GOT3 (cell line): ENCODE measurements at places on chromosomes 11 and 22.

DNA sequence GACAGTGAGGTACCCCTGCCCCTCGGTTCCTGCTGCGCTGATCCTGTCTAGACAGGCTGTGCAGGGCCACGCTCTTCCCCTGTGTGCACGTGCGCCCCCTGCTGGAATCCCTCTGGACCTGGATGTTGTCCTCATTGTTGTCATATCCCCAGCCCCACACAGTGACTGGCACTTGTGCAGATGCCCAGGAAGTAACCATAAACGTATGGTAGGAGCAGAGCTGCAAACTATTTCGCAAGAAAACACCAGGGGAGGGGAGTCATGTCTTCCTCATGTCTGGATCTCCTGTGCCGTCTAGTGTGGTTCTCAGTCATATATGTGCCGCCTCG, 114.7 kb downstream of the CRYBB2 start:
- DNase-seq, result no peak

GRCh38 chr22:32588063-32588462, 113.5 kb downstream of the FBXO7 start:
- DNase-seq, result no peak

- DNase-seq, result no peak
Observed at GRCh38 chr11:79470161-79470560, 29.3 kb upstream of the TENM4 start.

GRCh38 chr11:34055218-34056000, 3.9 kb downstream of the CAPRIN1 start:
- DNase-seq, result no peak

DNA sequence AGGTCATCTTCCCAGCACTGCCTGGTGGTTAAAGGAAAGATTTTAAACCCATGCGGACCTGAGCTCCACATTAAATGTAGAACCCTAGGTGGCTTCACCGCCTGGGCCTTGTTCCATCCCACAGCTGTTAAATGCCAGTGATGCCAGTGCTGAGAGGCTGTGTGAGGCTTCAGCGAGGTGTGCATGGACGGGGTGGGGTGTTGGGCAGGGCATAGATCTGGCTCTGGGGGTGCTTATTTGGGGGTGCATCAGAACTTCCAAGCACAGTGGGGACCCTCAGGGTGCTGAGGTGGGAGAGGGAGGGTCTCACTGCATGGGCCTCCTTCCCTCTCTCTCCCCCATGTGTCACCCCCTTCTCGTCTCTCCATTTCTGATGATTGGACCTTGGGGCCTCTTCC, 90.1 kb upstream of the B3GAT1 start:
- DNase-seq, result no peak

DNA sequence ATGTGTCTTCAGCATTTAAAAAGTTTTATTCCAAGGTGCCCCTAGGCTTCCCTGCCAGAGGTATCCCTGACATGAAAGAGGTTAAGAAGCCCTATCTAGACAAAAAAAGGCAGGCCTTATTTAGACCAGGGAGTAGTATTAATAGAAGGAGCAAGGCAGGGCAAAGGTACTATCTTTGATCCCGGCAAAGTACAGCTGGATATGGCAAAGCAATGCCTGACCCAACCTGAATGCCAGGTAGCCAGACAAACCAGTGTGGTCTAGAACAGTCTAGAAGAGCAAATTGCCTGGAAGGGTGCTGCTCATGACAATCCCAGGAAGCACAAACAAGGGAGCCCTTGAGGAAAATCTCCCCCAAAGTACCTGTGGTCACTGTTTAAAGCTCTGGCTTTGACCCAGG, 62.6 kb upstream of the SYT13 start:
- DNase-seq, result no peak

DNA sequence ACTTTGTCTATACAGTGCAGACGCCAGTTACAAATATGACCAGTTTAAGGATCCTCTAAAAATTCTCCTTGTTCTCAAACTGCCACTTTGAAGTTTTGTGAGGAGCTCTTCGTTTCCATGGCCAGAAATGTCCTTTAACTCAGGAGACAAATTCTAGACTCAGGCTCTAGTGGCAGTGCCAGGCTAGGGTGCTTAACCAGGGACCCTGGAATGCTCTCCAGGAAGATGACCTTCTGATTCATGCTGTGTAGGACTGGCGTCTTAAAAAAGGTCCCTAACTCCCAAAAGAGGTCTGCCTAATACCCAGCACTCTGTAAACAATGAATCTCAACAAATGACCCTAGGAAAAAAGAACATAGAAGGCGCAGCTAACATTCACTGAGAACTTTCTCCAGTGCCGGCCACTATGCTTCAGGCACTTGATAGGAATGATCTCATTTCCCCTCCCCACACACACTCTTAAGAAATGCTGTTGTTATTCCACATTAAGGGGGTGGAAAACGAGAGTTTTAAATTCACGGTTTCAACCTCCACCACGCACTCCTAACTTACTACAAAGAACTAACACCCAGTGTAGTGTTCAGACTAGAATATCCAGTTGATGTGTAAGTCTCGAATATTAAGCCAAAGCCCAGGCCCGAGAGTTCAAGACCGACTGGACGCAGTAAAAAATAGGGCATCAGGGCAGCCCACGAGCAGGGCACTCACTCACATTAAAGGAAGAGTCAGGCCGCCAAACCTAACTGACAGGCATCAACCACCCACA, 747 bp downstream of the NXF1 start:
- no peak for DNase-seq

GRCh38 chr11:25860677-25861450, 471.1 kb upstream of the ANO3 start:
- DNase-seq, result no peak

DNA sequence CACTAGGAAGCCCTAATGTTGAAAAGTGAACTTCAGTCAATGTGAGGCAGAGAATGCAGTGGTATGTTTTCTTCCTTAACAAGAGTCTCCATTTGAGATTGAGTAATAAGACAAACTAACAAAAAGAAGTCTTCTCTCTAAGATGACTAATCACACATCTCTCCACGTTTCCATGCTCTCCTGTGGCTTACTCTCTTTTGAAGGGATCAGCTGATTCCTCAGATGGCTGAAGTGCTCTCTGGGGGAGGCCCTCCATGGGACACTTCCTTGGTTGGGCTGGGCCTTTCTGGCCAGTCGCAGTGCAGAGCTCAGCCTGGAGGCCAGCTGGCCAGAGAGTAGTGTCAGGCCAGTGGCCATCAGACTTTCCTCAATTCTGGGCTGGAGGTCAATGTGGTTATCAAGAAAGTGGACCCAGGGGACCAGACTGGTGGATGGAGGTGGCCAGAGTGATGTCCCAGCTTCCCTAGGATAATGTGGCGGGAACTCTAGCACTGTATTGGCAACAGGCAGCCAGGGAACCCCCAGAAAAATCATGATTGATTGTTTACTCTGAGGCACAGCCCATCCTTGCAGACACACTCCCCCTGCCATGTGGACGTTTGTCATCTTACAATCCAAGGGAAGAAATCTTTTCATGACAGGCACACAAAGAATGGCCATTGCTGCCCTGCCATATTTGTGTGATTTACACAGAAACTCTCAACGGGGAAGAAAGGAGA, 14.5 kb downstream of the CSRP3 start:
- DNase-seq, result no peak

DNA sequence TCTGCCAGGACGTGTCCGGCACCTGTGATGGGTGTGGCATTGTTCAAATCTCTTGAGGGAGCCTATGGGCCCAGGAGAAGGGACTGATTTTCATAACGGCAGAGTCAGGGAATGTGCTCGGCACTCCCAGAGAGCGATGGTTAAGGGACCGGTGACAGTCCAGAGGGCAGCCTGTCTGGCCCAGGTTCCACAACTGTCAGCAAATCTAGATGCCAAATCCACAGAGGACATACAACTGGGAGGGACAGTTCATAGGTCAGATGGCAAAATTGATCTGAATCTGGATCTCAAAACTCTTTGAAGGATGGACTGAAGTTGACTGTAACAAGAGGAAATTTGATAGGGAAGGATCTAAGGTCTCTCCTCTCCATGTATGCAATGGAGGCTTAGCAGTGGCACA, 7.5 kb downstream of the SEC14L2 start:
- no peak for DNase-seq

DNA sequence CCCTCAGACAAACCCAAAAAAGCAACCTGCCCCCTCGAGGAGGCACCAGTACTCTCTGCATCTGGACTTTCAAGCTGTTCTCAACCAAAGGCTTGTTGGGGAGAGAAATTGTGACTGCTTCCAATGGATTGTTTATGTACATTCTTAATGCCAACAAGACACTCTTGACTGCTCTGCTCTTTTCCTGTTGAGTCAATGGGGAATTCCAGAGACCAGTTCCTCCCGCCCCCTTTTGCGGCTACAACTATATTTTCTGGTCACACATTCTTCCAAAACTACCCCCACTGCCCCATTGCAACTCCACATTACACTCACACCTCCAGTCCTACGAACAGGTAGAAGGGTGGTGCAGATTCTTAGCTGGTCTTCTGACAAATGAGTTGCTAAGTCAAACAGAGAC, 187.0 kb downstream of the DSCAML1 start:
- DNase-seq, result no peak

DNA sequence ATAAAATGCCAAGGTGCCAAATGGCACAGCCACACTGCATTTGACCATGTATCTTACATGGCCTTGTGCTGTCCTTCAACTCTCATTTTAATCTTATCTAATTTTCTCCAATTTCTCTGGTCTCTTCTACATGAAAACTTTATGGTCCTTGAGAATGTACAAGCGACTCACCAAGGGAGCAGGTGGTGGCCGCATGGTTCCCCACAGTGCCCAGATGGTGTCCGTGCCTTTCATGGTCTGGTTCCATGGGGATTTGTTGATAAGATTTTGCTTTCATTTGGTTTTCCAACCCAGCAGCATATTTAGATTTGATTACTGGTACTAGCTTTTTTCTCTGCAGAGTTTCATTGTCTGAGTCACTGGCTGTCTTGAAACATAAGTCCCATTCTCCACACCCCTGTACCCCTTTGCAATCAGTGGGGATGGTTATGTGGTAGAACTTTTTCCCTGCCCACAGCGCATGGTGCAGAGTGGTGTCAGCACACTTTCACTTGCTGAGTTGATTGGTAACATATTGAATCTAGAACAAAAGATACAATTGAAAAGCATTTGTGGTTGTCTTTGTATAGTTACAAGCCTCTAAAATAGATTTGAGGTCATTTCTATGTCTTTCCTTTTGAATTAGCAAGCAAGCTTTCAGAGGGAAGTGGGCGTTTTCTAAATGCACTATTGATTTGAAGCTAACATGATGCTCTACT, 24.1 kb downstream of the ZNRF3 start:
- DNase-seq, result no peak

GRCh38 chr11:64745189-64745520, 1.2 kb upstream of the RASGRP2 start:
- DNase-seq, result no peak

DNA sequence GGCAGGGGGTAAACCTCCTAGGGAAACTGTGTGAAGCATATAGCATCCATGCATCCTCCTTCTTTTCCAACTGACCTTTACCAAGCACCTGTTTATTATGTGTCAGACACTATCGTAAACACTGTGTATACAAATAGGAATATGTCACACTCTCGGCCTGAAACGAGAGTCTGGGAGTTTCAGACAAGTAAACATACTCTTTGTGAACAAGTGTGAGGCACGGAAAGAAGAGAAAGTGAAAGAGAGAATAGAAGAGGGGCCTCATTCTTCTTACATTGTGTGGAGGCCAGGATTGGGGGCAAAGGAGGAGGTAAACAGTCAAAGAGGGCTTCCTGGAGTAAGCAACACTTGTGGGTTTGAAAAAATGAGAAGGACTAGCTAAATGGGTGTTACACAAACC, 16.4 kb downstream of the CSNK2A3 start:
- no peak for DNase-seq

GRCh38 chr11:75968021-75968625, 153.1 kb downstream of the UVRAG start:
- no peak for DNase-seq

DNA sequence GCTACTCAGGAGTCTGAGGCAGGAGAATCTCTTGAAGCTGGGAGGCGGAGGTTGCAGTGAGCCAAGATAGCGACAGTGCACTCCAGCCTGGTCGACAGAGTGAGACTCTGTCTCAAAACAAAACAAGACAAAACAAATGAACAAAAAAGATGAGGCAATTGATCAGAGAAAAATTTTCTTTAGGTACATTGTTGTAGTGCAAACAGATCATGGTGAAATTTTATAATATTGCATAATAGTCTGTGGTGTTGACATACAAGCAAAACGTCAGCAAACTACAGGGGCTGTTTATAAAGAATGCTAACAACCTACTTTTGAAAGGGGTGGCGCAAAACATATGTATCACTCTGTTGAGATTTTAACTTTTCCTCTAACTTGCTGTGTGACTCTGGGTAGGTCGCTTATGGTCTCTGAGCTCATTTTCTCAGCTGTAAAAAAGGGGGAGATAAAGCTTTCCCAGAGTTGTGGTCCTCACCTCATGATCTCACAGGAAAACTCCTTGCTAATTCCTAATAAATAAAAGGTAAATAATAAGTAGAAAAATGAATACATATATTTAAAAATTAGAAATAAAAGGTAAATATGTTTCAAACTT, 64.8 kb upstream of the NUP160 start:
- DNase-seq, result no peak

DNA sequence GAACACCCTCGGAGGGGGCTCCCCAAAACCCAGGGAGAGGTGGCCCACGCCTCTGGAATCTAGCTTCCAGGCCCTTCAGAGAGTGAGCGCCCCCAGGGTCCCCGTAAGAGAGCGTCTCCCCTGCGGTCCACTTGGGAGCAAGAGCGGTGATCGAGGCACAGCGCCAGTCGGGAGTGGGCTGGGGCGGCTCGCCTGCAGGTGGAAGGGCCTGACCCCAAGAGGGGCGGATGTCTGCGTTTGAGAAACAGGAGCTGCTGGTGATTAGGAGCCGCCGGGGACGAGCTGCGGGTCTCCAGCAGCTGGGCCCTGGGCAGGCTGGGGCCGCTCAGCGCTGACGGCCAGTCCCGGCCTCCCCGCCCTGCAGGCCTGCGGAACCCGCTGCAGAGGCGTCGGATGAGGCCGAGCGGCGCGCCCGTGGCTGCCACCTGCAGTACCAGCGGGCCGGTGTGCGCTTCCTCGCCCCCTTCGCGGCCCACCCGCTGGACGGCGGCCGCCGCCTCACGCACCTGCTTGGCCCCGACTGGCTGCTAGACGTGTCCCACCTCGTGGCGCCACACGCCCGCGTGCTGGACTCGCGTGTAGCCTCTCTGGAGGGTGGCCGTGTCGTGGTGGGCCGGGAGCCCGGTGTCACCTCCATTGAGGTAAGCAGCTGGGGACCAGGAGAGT, 10.0 kb downstream of the TMEM132A start:
- no peak for DNase-seq

GRCh38 chr11:122394313-122394712, 261.2 kb upstream of the UBASH3B start:
- DNase-seq, result no peak

DNA sequence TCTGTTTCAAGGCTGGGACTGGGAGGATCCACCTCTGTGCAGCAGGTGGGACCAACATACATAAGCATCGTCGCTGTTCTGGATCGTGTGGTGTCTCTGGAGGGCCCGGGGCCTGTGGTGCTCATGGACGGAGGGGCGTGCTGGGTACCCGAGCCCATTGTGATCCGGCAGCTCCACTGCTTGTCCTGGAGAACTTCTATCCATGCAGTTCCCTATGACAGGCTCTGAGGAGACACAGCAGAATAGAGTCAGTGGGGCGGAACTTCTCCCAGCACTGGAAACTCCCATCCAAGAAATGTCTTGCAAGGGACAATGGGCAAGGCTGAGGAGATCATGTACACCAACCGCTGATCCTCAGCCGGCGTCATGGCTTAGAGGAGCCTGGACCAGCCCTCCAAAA, 11.6 kb upstream of the APOA1 start:
- no peak for DNase-seq

- no peak for DNase-seq
Observed at GRCh38 chr22:39592081-39593065, 21.8 kb downstream of the CACNA1I start.
